ENCODE measurements at places on chromosomes 11 and 22.

GRCh38 chr11:122037911-122038310 is 78.1 kb downstream of the BLID start:
- no peak for DNase-seq

DNA sequence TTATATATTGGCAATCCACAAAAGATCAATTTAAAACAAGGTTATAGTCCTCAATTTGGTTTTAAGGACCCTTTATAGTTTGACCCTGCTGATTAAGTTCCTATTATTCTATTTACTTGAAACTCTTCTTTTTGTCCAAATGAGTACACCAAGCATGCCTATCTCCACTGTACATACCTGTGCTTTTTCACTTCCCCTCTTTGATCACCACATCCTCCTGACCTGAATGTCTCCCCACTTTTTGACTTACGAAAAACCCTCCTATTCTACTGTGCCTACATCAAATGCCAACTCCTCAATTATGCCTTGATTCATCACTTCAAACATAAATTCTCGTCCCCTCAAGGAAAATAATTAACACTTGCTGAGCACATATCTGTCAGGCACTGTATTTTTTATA is 113.5 kb downstream of the SOX6 start:
- no peak for DNase-seq

DNA sequence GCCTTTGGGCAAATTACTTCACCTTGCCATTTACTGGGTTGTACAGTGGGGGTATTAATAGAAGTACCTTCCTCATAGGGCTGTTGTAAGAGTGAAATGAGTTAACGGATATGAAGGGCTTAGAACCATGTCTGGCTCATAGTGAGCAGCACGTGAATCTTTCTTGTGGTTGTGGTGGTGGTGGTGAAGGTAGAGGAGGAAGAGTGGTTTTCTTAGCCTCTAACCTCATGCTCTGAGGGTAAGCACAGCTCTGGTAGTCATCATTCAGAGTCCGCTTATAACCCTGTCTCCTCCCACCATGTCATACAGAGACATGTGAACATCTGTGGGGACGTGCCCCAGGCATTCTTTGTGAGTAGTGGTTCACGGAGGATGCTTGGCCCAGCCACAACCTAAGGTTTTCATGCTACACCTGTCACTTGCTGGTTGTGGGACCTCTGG is 43.6 kb downstream of the TEAD1 start:
- no peak for DNase-seq

- no peak for DNase-seq
Observed at GRCh38 chr11:8947230-8947943, 4.6 kb upstream of the ASCL3 start.

DNA sequence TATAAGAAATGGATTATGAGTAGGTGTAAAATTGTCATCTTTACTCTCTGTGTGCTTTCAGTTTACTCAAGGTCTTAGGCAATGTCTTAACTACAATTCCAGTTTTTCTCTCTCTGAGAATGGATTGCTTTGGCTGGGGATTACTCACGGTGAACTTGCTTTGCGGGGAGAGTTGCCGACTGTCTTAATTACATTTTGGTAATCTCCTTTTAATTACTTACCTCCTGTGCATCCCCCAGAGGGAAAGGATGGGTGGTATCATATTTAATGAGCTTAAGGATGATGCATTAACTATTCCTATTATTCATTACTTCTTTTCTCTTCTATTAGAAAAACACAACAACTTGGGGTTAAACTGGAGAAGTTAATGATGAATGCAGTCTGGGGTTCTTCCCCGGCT is 159.4 kb downstream of the MPPED1 start:
- no peak for DNase-seq

DNA sequence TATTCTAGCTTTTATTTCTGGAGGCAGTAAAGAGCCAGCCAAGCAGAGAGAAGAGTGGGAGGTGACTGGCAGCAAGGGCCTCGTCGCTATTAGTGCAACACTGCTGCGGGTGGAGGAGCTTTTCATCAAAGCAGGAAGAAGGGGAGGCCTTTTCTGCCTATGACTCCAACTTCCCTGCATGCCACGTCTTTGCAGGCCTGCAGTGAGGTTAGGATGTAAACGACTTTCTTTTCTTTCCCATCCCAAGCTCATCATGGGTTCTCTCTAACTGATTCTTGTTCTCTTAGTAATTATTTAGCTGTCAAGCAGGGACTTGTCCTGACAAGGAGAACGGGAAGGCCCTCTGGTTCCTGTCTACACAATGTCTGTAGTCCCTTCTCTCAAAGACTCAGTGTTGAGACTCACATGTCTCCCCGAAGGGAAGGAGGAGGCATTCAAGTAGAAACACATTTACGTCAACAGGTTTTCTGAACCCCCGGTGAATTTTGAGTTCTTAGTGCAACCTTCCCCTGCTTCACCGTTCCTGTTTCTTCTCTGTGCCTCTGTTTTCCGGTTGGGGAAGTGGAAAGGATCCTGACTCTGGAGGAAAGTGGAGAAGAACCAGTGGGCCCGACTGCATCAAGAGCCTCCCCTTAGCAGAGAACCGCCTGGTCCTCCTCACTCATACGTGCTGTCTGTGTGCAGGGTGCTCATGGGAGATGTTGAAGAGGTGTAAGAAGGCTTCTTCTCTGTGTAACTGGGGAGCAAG is 56.9 kb downstream of the PACS1 start:
- peak; percentile 34 for DNase-seq

GRCh38 chr11:62048100-62048499 is 75.7 kb upstream of the INCENP start:
- no peak for DNase-seq

DNA sequence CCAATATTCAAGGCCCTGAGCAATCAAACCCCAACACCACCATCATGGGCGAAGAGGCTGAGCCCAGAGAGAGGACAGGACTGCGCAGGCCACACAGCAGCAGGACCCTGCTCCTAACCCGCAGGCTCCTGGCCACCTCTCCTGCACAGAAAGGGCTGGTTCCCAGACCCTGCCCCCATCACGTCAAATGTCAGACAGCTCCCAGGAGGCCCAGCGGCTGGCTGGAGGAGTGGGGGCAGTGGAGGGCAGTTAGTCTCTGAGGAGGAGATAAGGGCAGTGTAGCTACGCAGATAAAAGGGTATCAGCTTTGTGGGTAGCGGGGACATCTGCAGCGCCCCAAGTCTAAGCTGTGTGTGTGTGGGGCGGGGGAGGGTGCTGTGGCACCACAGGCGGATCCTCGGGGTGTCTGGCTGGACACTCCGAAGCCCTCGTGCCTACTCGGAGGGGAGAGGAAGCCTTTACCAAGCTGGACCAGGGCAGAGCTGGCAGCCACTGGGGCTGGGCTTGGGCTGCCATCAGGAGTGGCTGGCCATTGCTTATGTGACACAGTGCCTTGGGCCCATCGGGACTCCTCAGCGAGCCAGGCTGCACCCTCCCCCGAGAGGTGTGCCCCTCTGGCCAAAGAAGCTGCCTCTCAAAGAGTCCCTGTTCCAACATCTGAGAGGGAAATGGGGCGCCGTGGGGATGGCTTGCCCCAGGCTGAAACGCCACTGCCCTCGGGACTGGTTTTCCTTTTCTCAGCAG is 21.5 kb downstream of the FADS3 start:
- no peak for DNase-seq

- no peak for DNase-seq
Observed at GRCh38 chr11:2797741-2798361, 87.7 kb downstream of the CDKN1C start.

DNA sequence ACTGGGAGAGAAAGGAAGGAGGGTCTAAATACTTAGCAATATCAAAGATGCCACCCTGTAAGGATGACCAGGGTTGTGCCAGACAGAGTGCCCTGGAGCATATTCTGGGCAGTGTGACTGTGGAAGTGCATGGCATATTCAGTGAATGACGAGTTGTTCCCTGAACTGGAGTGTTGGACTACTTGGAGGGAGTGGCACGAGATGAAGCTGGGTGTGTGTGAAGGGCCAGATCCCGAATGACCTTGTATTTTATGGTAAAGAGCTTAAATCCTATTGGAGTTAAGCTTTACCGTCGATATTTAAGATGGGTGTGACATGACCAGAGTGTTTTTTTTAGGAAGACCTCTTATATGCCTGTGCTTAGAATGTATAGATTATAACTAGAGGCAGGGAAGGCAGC is 48.8 kb downstream of the STIM1 start:
- DNase-seq: no peak

GRCh38 chr22:22554587-22555284 is 4.3 kb downstream of the PRAME start:
- DNase-seq: no peak

- no peak for DNase-seq
Observed at GRCh38 chr11:33086017-33086416, 46.6 kb downstream of the TCP11L1 start.

DNA sequence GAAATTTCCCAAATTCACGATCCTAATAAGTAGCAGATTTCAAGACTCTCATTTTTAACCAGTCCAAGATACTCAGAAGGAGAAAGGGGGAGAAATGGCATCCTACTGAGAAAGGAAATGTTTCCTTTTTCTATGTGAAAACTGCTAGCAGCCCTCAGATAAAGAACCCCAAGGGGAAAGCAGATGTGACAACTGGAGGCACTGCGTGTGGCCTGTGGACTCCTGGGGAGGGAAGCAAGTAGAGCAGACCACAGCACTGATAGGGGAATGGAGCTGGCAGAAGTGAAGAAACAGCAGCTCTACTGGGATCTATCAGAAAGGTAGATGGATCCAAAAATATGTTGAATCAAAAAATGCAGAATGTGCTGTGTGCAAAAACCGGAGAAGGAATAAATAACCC is 239.7 kb upstream of the API5 start:
- no peak for DNase-seq

DNA sequence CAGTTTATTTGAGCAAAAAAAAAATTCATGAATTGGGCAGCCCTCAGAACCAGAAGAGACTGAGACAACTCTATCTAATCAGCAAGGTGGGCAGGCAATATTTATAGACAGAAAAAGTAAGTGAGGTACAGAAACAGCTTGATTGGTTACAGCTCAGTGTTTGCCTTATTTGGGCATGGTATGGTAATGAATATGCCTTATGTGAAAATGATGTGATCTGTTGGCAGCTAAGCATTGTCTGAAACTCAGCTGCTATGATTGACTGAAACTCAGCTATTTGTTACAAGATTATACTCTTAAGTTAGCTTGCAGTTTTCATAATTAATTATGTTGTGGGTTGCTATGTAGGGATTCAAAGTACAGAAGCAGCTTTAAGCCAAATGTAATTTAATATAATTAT is 127.6 kb downstream of the CNTN5 start:
- DNase-seq: no peak

DNA sequence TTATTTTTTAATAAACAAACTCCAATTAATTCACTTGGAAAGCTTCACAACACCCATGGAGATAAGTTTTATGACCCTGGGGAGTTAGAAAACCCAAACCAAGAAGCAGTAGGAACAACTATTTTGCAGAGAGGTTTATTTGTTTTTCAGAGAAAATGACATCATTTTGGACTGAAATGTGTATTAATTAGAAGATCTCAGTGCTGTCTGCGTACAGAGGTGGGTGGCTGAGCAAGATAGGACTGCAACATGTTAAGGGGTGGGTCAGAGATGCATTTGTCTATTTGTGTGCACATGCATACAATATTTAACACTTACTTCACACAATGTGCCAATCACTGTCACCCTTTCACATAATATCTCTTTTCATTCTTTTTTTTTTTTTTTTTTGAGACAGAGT is 1.1 kb downstream of the SCGB1A1 start:
- no peak for DNase-seq

- DNase-seq: no peak
Observed at GRCh38 chr22:28014211-28015045, 95.4 kb upstream of the PITPNB start.

DNA sequence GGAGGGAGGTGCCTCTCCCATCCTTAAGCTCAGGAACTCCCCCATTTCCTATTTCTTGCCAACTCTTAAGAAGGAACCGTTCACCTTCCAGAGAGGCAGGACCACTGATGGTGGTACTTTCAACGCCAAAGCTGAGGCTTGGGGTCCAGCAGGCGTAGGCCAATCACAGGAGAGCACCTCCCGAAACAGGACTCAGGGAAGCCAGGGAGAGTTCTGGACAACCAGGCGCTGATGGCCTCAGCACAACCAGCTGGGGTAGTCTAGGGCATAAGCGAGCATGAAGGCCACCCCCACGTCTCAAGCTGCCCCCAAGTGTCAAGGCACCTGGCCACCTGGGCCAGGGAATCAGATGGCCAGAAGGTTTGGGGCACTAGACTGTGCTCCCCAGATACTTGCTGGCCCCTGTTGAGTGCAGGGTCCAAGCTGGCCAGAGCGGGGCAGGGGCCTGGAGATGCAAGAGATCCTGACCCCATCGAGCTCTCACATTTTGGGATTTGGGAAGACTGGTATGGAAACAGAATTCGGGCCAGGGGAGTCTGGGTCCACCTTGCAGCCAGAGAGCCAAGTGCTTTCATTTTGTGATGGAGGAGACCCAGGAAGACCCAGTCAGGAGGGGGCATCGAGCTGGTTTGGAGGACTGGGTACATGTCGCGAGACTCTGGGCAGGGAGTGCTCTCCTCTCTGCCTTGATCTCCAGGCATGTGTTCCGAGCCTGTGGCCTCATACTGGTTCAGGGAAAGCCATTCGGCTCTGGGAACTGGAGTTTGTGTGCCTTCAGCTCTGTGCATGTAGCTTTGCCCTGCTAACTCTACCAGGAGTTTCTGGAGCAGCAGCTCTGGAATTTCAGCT is 926 bp downstream of the CD6 start:
- no peak for DNase-seq

DNA sequence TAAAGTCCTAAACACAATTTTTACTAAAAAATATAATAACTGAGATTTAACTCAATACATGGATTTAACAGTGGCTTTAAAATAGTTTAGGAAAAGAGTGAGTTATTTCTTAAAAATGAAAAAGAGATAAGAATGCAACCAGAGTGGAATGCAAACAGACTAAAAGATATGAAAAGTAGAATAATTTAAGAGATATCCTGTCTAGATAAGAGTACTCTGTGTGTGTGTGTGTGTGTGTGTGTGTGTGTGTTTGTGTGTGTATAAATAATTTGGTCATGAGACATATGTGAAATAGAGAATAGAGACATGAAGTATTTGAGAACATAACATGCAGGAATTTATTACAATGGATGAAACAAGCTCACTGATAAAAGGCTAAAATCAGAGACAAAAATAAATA is 986.9 kb upstream of the CHORDC1 start:
- no peak for DNase-seq

DNA sequence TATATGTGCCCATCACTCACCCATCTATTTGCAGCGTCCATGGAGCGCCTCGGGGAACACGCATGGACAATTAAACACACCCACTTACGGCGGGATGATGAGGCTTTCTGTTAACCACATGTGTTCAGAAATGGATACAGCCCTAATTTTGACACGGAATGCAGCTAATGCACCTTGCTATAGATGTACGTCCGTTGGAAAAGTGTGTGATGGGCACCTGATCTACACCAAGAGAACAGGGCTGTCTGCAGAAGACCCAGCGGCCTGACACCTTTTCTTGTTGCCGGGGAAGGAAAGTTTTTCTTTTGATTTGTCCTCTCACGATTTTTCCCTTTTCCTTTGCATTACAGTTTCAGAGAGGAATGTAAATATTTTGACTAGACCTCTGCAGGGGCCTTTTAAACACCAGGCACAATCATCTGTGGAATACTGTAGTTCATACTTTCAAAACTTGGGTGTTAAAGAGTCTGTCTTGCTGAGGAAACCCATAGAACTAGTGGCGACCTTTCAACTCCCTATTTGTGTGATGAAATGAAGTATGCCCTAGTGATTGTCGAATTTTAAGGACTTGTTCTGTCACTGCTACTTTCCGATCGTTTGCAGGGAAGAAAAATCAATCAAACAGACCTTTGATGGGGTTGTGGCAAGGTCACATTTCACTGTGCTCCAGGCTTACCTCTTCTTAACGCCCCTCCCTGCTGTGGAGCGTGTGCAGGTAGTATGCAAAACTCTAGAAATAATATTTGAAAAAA is 16.5 kb upstream of the PAX6 start:
- DNase-seq: no peak

- DNase-seq: no peak
Observed at GRCh38 chr22:38718414-38718813, 12.7 kb downstream of the GTPBP1 start.

Data from stimulated activated CD8-positive, alpha-beta memory T cell treated with anti-CD3 and anti-CD28 coated beads, Interleukin-4, amount 100 ng/mL, for 1 hour (primary cell).